Cerebellar nuclear complex (tissue), 1 donor: ENCODE measurements at places on chromosomes 5 and 9.

- DNase-seq: no peak
These were observed 6.9 kb upstream of the WDR5 start for GRCh38 chr9:134128727-134129679.

DNA sequence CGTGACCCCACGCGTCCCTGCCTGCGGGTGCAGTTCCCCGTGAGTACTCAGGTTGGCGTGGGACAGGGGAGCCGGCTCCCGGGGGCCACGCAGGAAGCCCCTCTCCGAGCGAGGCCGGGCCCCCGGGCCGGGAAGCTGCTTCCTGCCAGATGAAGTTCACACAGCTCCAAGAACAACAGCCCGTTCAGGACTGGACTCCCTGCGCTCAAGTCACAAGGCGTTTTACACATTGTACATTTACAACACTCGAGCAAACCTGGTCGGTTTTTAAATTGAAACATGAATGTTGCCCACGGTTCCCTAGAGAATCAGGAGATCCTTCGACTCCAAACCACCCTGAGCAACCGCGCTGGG is 22.4 kb downstream of the SLC9A3 start:
- DNase-seq: no peak

GRCh38 chr5:134097211-134097749 is 17.2 kb upstream of the TCF7 start:
- no peak for DNase-seq

DNA sequence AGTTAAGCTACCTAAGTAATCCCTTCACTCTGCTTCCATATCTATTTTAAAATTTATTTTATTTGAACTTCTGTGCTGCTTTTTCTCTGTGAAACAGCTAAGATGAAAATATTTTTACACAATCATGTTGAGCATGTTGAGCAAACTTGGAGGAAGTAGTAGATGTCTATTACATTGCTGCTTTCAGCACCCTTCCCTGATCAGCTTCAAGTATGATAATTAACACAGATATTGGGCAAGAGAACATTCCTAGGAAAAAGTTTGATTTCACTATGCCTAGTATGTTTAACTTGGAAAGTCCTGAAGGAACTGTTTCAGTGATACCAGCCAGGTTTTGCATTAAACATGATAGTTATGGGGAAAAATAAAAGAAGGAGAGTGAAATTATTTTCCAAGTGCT is 283.6 kb downstream of the ELAVL2 start:
- no peak for DNase-seq

- no peak for DNase-seq
These were observed 319.4 kb upstream of the CDH18 start for GRCh38 chr5:20307391-20307790.

GRCh38 chr9:9912459-9912858 is 700.3 kb downstream of the PTPRD start:
- no peak for DNase-seq

DNA sequence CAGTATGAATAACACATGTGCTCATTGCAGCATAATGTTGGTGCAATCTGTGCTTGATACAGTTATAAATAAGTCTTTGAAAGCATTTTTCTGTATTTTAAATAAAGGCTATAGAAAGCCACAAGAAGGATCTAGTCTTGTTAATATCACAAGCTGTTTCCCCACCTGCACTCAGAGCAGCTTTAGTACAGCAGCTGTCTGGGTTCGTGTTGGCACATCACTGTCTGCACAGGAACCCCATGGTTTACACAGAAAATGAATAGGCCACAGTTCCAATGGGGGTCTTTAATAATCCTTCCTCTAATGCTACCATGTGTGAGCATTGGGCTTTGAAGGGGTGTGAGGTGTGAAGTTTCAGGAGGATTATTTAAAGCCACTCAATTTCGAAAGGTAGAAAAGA is 2269.7 kb downstream of the MAT2B start:
- no peak for DNase-seq
